ENCODE measurements at places on chromosomes 3 and 15.

DNA sequence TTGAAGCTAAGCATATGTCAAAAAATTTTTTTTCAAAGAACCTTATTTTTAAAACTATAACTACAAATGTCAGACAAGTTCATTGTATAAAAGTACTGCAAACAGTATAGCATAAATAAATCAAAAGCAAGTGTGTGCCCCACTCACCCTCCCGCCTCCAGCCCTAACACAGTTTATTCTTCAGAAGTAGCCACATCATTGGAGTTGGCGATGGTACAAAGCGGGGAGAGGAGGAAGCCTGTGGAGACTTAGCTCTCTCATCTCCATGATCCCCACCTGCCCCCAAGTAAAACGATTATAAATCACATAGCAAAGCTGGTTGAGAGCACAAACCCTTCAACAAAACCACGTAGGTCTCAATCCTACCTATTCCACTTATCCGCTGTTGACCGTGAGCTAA lies 33.6 kb downstream of the FOXP1 start:
- ATAC-seq = no peak

GRCh38 chr3:51295625-51296024 lies 89.5 kb upstream of the MANF start:
- ATAC-seq = no peak

DNA sequence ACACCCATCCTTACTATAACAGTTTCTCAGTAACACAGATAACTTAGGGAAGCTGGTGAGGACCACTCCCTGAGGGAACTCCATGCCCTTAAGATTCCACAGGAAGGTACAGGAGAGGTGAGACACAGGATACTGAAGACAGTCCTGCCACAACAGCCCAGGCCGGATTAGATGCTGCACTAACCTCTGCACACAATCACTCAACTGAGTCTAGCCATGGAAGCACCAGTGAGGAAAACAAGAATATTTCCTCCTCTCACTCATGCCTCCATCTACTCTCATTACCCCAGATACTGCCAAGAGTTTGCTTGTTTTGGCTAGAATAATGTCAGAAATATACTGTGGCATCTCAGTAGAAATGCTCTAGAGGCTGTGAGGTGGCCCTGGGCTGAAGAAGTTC lies 3.7 kb downstream of the ANO10 start:
- ATAC-seq = no peak

- ATAC-seq = no peak
Measured at GRCh38 chr15:71051539-71051938, 63.7 kb upstream of the THSD4 start.

- ATAC-seq = no peak
Measured at GRCh38 chr3:171809611-171809860, 747 bp downstream of the PLD1 start.

DNA sequence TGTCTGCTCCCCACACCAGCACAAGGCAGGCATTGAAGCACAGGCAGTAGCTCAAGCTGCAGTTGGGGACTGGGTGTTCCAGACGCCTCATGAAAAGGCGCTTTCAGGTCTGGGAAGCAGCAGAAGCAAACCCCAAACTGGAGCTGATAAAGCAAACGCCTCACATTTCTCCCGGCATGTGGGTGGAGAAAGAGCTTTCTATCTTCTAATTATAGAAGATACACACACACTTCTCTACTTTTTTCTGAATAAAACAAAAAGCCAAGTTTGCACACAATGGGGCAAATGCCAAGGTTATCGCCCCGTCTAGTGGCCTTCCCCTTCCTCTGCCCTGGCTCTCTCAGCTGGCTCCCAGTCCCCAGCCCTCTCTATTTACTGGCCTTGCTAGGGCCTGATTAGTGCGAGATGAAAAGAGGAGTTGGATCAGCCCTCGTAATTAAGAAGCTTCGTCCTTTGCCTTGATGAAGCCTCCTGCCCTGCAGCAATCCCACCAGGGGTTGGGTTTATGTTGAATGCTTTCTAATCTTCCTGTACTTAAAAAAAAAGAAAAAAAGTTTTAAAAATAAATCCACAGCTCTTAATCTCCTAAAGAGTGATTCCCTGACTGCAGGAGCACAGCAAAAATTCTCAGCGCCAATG lies 120.2 kb downstream of the MEGF11 start:
- no peak for ATAC-seq

- ATAC-seq = no peak
Measured at GRCh38 chr3:66618066-66618465, 117.2 kb upstream of the LRIG1 start.

DNA sequence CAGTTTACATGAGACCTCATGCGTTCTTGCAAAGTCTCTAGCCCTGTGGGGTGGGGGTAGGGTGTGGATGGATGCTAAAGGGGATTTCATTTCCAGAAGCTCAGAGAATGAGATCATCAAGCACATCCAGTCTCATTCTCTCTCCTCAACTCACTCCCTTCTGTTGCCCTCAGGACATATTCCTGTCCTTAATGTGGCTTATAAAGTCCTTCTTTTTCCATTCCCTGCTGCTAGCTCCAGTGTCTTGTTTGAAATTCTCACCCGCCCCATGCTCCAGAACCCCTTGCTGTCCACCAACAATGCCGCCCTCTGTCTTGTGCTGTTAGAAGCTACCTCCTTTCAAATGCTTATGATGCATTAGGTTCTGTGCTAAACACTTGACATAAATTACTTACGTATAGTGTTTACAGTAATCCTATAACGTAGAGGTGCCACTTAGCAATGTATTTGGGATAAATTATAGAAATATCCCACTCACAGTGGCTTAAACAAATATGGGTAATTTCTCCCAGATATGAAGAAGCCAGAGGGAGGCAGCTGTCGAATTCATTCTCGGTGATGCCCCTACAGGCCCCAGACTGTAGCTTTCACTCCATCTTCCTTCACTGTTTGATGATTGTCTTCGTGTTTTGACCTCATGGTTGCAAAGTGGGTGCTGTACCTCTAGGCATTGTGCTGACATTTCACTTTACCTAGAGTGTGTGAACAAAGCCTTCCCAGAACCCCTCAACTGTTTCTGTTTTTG lies 273.1 kb upstream of the TBL1XR1 start:
- no peak for ATAC-seq

GRCh38 chr3:52524258-52524751 lies 9.4 kb downstream of the NT5DC2 start:
- no peak for ATAC-seq

- no peak for ATAC-seq
Measured at GRCh38 chr15:48681353-48681752, 35.8 kb upstream of the FBN1 start.

GRCh38 chr3:35602395-35602936 lies 36.9 kb upstream of the ARPP21 start:
- no peak for ATAC-seq

DNA sequence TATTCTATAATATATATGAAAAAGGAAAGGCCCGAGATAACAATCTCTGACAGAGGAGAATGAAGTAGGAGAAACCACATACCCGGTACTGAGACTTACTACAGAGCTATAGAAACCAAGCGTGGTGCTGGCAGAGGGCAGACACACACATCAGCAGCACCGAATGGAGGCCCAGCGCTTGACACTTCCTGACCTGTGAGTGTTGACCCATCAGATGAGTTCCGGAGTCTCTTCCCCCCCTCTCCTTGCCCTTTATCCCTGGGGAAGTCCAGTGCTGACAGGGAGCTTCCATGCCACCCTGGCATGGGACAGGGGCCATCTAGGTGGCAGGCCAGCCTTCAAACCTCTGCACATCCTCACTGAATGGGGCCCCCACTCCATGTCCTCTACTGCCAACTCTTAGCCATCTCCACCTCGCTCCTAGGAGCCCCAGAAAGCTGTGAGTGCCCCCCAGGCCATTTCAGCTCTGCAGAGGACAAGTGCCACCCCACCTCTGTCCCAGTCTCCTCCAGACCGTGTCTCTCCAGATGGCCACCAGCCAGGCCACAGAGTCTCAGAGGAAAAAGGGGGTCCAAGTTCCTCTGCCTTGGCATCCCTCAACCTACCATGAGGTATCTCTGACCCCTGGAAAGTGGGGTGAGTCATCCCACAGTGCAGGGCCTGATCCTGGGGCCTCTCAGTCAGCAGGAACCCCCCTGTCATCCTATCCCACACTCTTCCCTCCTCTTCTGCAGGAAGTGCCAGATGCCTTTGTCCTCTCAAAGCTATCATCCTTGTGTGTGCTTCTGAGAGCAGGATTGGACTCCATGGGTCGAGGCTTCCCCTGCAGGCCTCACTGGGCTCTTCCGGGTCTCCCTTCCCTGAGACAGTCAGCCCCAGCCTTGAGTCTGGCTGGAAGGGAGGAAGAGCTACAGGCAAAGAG lies 116.5 kb upstream of the ALDH1A3 start:
- no peak for ATAC-seq

- ATAC-seq = no peak
Measured at GRCh38 chr3:27659279-27660021, 62.7 kb downstream of the EOMES start.

DNA sequence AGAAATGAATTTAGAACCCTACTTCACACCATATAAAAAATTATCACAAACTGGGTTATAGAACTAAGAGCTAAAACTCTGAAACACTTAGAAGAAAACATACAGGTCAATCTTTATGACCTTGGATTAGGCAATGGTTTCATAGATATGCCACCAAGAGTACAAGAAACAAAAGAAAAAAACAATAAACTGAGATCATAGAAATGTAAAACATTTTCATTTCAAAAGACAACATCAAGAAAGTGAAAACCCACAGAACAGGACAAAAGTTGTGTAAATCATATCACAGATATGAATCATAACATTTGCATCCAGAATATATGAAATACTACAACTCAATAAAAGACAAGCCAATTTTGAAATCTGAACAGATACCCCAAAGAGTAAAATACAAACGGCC lies 72.4 kb downstream of the TBL1XR1 start:
- peak; percentile 20 for ATAC-seq

- ATAC-seq = no peak
Measured at GRCh38 chr3:128468791-128469527, 2.3 kb upstream of the DNAJB8 start.

- ATAC-seq = no peak
Measured at GRCh38 chr3:62131620-62132019, 241.7 kb downstream of the FEZF2 start.

GRCh38 chr15:31856581-31856980 lies 173.7 kb upstream of the CHRNA7 start:
- ATAC-seq = no peak

GRCh38 chr3:64915778-64916177 lies 228.0 kb upstream of the ADAMTS9 start:
- ATAC-seq = no peak

- ATAC-seq = no peak
Measured at GRCh38 chr3:44464509-44464908, 13.0 kb downstream of the ZNF445 start.

- ATAC-seq = peak; percentile 25
Measured at GRCh38 chr3:170634663-170635384, 48.9 kb upstream of the SLC7A14 start.

- ATAC-seq = no peak
Measured at GRCh38 chr15:98386561-98386960, 261.8 kb upstream of the IGF1R start.

DNA sequence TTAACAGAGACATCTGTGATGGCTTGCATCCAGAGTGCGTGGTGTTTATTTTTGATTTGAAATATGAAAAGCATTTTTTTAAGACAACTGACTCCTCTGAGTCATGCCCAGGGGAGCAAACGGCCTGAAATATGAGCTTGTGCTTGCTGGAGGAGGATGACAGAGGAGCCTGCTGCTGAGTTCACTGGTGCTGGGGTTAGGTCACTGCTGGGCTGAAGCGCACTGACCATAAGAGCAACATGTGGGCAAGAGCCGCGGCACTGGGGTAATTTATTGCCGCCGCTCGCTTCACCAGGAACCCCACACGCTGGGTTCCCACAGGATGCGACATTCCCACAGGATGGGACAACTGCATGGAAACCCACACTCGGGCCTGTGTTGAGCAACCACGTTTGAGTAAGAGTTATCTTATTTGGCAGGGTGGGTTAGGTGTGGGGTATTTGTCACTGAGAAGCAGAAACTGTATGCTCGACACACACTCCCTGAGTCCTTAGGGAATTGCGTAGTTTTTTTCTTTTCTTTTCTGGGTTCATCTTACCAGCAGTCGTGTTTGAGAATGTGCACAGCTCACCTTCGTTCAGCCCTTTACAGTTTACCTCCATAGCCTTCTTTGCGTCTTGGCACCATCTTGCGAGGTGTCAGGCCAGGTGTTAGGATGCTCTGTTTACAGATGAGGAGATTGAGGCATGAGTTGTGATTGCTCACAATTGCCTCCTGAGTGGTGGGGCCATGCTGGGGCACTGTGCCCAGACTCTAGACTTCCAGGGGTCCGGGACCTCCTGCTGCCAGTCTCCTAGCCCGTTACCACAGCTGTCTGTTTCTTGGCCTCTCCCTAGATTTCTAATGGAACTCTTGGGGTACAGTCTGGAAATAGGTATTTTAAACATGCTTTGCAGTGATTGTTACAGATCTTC lies 60.4 kb downstream of the SMAD3 start:
- no peak for ATAC-seq

- ATAC-seq = no peak
Measured at GRCh38 chr15:66700412-66700801, 1.6 kb upstream of the SMAD6 start.

- no peak for ATAC-seq
Measured at GRCh38 chr3:113070681-113071113, 79.9 kb downstream of the GTPBP8 start.

GRCh38 chr3:14943042-14943441 lies 4.3 kb upstream of the NR2C2 start:
- ATAC-seq = no peak

- no peak for ATAC-seq
Measured at GRCh38 chr3:129469026-129469425, 29.0 kb downstream of the IFT122 start.

GRCh38 chr3:9783954-9784353 lies 8.3 kb downstream of the TADA3 start:
- ATAC-seq = no peak

- no peak for ATAC-seq
Measured at GRCh38 chr15:48936666-48937065, 27.1 kb downstream of the SHC4 start.

GRCh38 chr3:23574822-23575315 lies 230.9 kb upstream of the UBE2E1 start:
- ATAC-seq = no peak

GRCh38 chr3:31224936-31225335 lies 307.8 kb upstream of the STT3B start:
- ATAC-seq = no peak

- no peak for ATAC-seq
Measured at GRCh38 chr15:76330080-76330680, 6.4 kb upstream of the ISL2 start.
